Stimulated activated CD8-positive, alpha-beta memory T cell treated with anti-CD3 and anti-CD28 coated beads, Interleukin-4, amount 100 ng/mL, for 48 hours (primary cell): ENCODE measurements at places on chromosomes 16 and 17.

DNA sequence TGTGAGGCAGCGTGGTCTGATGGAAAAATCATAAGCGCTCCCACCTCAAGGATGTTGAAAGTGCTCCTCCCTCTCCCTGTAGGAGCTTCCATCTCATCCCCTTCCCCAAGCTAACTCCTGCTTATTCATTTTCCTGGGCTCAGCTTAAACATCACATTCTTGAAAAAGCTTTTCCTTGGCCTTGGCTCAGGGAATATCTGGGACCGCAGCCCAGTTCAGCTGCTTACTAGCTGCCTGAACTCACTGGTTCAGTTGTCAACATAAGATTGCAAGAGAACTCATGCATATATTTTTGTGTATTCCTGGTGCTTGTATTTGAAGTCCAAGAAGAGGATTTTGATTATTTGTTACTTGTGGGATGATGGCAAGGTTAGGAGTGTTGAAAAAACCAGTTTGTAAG is 91.5 kb downstream of the UTP18 start:
- DNase-seq, result no peak

- DNase-seq, result peak; percentile 37
Measured at GRCh38 chr17:30969989-30970830, 629 bp upstream of the RNF135 start.

GRCh38 chr17:74639704-74640151 is 16.2 kb upstream of the CD300E start:
- DNase-seq, result no peak

DNA sequence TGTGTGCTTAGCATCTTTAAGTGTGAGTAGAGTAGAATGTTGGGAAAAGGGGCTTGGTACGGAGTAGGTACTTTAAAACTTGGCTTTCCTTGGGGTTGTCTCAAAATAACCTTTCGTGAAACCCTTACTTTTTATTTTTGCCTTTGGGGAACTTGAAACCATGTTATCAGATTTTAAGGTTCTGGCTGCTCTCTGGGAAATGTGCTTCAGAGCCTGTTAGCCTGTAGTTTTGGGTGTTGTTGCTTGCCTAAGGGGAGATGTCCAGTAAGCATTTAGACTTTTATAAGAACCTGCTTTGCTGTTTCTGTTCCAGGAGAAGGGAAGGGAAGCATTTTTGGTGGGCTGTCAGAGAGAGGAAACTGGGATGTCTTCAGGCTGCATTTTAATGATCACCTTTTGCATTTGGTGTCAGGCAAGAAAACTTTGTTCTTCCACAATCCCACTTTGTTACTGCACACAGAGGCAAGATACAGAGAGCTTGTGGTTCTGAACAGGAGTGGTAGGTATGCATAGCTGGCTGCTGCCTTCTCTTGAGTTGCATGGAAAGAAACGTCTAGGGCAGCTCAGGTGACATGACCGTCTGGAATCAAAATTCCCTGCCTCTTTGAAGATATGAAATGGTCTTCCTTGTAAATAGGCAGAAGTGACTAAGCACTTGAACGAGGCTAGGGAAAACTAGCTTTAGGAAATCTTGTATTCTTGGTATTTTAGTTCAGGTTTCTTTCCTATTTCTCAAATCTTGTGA is 1.7 kb downstream of the RABEP1 start:
- DNase-seq, result no peak
